GM23248 (cell line): ENCODE measurements at places on chromosomes 5 and 9.
A peak's percentile ranks its signal among the peaks of the same experiment; 100 is the strongest.

DNA sequence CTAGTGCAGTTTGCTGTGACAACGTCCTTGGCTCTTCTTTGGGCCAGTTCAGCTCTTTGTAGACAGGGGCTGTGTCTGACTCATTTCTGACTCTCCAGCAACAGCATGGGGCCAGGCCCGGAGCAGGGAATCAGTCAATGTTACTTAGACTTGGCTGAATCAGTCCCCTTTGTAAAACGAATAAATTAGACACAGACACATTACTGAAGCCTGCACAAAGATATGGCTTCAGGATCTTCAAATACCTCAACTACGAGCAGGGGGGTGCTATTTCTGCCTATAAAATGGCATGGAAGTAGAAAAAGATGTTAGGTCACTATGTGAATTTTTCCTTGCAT is 204.7 kb downstream of the TTLL11 start:
- peak; percentile 92 for DNase-seq
- H3K27me3 ChIP-seq, result no peaks in the 10 kb centered on the region
- H3K36me3 ChIP-seq, result no peaks in the 10 kb centered on the region
- peak overlapping the region; percentile 71 for H3K27ac ChIP-seq

DNA sequence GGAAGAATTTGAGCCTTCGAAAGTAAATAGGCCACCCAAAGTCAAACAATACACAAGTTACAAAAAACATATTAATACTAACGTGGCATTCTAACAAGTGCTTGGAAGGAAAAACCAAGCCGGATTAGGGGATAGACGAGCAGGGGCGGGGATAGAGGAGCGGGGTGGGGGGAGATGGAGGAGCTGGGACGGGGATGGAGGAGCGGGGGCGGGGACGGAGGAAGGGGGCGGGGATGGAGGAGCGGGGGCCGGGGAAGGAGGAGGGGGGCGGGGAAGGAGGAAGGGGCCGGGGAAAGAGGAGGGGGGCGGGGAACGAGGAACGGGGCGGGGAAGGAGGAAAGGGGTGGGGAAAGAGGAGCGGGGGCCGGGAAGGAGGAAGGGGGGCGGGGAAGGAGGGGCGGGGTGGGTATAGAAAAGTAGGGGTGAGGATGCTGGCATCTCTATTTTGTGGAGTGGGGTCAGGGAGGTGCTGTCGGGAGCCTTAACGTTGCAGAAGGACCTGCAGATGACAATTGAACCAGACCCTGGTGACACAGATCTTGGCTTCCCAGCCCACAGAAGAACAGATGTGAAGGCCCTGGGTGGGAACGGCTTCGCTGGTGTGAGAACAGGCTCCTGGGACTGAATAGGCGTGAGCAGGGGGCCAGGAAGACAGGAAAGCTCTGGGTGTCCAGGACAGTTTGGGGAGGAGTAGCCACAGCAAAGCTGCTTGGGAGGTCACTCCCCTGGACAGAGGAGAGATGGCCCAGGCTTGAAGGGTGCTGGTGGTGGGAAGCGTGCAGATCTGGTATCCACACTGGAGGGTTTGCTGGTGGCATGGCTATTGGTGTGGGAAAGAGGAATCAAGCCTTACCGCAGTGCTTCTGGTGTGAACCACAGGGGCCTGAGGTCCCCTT is 233.3 kb upstream of the DAP start:
- no peak for DNase-seq
- peaks cover 19% of the 10 kb centered on the region for H3K27me3 ChIP-seq
- no peaks in the 10 kb centered on the region for H3K4me1 ChIP-seq
- H3K36me3 ChIP-seq, result no peaks in the 10 kb centered on the region
- H3K27ac ChIP-seq, result no peak overlapping the region

DNA sequence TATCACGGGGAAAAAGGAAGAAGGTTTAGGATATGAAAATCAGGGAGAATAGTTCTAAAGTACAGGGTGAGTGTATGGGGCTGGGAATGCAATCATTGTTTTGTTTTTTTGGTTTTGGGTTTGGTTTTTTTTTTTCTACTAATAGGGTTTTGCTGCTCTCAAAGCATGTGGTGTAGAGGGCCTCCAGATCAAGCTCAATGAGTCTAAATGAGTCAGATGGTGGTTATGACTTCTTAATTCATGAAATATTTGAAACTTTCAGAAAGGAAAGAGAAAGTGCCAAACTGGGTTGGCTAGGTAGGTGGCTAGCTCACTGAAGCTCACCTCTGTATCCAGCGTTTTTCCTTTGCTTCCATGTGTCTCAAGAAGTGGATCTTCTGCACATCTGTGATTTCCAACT is 10.7 kb downstream of the OR1L8 start:
- H3K4me3 ChIP-seq, result peak overlapping the region; percentile 40
- no peaks in the 10 kb centered on the region for H3K27me3 ChIP-seq
- H3K36me3 ChIP-seq, result no peaks in the 10 kb centered on the region
- peak; percentile 82 for DNase-seq
- peaks cover 28% of the 10 kb centered on the region for H3K4me1 ChIP-seq
- peak overlapping the region; percentile 46 for H3K27ac ChIP-seq

DNA sequence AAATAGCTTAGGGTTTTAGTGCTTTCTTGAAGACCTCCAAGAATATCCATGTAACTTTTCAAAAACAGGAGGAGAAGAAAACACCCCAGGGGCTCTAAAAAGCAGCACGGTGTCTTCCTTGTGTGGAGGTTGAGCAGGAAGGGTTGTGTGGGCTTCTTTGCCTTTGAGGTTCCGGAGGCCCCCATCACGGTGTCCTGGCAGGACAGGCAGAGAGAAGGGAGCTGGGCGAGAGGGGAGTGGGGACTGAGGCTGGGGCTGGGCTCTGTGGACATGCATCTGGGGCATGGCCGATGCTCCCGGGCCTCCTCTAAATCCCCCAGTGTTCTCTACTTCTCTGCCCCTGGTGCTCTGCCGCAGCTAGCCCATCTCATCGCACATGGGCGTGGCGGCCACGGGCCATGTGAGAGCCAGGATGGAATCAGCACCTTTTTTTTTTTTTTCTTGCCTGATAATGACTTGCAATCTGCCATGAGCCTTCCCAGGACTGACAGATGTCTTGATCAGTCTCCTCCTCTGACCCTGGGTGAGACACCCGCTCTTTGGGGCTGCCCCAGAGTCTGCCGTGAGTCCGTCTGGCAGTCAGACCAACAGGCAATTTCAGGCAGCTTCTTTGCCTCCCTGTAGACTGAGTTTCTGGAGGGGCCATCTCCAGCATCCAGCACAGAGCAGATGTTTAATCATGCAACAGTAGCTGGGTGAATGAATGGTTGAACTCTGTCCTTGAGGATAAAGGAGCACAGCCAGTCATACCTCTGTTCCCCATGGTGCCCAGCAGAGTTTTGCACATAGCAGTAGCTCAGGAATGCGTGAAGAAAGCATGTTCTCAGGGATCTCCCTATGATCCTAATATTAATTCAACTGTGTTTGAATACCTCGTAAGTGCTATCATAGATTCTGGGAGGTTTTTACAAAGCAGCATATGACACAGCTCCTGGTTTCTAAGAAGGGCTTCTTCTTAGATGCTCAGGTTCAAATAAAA is 12.1 kb downstream of the CXCL14 start:
- no peak for DNase-seq
- H3K27me3 ChIP-seq, result 0 out of 2 replicates have a peak, but pooled peaks cover 12% of the 10 kb centered on the region
- H3K27ac ChIP-seq, result no peak overlapping the region
- no peak overlapping the region for H3K4me3 ChIP-seq
